Fibroblast of the aortic adventitia (primary cell): ENCODE measurements at places on chromosomes 5 and 9. TPM values are rescaled to one million over a fixed set of nuclear protein-coding genes. Genes with fewer than 3 reads are reported as not detected.

DNA sequence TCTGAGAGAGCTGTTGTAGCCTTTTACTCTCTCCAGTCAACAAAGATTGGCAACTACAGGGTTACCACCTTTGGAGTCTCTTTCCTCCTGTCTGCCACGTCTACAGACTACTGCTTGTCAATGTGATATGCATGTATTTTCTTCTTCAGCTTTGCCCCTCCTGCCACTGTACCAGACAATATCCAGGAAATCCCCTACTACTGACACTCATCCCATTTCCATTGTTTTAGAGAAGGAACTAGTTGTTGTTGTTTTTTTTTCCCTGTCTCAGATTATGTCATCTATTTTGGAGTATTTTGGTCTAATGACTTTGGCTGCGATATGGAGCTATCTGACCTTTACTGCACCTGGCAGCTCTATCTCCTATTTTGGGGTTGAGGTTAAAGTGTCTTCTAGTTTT, 50.1 kb upstream of the MACIR start:
- no peak for DNase-seq

DNA sequence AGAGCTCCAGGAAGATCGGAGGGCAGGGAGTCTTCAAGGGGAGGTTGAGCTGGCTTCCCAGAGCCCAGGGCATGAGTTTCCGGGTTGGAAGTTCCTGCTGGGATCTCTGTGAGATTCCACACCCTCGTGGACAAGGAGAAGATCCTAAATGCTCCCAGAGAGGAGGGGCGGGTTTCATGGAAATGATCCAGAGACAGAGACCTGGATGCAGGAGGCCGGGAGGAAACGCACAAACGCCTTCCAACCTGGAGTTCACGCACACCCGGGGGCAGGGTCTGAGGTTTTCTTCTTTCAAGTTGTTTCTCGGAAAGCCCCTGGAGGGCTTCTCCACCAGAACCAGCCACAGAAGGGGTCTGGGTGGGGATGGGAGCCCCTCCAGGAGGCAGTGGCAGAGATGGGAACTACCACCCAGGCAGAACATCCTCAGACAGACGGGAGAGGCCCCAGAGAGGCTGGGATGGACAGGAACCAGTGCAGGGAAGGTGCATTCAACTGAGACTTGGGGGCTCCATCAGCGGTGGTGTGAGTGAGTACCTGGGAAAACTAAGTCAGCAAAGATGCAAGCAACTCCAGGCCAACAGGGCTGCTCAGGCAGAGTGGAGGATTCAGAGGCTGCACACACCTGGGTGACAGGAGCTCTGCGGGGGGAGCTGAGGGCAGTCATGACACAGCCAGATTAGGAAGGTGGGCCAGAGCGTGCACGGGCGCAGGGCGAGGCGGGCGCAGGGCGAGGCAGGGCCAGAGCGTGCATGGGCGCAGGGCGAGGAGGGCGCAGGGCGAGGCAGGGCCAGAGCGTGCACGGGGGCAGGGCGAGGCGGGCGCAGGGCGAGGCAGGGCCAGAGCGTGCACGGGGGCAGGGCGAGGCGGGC, 52.1 kb upstream of the EXOC3 start:
- no peak for DNase-seq

DNA sequence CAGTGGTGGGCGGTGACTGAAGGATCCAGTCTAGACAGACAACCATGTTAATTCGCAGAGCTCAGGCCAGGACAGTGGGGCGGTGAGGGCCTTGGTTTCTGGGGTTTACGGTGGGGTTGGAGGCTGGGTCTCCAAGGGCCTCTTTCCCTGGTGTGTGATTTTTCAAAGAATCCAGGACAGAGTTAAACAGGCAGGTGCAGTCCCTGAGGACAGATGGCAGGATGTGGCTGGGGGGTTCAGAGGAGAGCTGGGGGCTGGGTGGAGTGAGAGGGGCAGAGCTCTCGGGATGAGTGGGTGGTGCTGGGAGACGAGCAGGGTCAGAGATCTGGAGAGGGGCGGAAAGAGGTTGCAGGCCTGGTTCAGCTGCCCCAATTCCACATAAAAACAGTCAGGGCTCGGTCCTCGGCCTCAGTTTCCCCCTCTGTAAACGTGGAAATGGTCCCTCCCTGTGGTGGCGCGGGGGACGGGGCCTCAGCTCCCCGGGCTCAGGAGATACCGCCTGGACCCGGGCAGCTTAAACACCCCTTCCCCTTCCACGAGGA, 145.9 kb downstream of the GAPVD1 start:
- no peak for DNase-seq

- DNase-seq = peak; percentile 27
Measured at GRCh38 chr5:154593796-154594195, 115.8 kb upstream of the HAND1 start.

DNA sequence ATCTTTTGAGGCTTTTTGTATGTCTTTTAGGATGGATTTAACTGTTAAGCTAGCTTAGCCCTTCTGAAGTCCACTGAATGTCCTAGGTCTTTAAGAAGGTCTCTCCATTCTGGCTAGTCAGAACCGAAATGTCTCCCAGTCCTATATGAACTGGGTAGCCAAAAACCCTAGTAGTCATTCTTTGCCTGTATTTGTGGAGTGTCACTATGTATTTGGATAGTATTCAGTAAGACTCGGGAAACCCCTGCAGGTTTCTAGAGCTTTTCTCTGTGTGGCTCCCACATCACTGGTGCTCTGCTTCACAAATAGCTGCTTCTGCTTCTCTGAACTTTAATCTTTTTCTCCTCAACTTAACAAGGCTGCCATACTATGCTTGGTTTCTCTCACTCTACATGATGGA, 68.0 kb downstream of the RIC1 start:
- DNase-seq = no peak

DNA sequence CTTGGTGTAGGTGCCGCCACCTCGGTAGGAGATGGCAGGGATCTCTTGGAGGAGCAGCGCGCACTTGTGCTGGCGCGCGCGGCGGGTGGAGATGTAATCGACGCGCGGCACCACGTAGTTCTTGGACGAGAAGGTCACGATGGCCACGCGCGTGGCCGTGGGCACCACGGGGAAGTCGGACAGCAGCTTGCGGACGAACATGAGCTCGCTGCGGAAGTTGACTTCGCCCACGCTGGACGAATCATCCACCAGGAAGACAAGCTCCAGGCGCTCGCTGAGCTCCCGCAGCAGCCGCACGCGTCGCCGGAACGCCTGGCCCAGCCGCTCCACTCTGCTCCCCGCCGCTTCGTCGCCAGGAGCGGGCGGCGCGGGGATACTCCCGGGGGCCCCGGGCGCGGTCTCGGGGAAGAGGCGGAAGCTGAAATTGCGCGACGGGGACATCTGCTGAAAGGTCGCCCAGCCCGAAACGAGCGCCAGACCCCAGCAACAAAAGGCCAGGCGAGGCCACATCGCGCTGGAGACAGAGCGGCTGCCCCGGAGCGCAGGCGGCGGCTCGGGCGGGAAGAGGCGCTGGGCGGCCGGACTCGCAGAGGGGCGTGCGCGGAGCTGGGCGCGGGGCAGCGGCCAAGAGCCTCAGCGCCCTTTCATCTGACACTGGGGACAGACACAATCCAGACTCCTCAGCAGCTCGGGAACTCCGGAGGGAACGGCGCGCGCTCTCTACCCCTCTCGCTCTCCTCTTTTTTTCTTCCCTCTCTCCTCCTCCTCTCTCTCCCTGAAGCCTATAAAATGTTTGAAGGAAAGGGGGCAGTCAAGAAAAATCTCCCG, at the start of gene SVEP1:
SVEP1 (minus strand) TSS at position 708 of the 828 bp plus-strand sequence; CDS start at position 510, 198 bp downstream.
- peak; percentile 69 for DNase-seq

DNA sequence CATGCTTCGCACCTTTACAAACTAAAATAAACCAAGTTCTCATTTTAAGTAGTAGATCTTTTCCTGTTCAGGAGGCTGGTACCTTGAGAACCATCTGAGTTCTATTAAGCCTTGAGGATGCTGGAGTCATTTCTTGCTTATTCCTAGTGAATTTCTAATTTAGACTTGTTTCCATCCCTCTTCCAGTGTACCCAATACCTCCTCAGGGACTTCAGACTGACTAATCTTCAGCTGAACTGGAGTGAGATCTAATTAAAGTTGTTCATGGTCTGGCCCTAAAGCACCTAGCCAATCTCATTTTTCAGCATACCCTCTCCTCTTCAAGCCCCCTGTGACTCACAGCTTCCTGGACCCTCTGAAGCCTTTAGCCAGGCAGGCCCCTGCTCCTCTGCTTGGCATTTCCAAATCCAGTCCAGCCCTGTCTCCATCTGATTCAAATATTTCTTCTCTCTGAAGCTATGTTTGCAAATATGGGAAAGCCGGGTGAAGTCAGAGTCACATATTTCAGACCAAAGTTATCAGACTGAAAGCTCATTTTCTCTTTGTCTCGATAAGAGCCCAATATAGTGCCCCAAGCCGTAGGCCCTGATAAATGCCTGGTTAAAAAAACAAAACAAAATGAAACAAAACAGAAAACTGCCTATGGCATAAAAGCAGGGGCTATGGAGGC, 19.4 kb upstream of the TNFSF15 start:
- peak; percentile 9 for DNase-seq

- DNase-seq = no peak
Measured at GRCh38 chr9:91320299-91320698, 41.4 kb downstream of the AUH start.

- no peak for DNase-seq
Measured at GRCh38 chr5:8184455-8185063, 315.6 kb downstream of the MTRR start.

DNA sequence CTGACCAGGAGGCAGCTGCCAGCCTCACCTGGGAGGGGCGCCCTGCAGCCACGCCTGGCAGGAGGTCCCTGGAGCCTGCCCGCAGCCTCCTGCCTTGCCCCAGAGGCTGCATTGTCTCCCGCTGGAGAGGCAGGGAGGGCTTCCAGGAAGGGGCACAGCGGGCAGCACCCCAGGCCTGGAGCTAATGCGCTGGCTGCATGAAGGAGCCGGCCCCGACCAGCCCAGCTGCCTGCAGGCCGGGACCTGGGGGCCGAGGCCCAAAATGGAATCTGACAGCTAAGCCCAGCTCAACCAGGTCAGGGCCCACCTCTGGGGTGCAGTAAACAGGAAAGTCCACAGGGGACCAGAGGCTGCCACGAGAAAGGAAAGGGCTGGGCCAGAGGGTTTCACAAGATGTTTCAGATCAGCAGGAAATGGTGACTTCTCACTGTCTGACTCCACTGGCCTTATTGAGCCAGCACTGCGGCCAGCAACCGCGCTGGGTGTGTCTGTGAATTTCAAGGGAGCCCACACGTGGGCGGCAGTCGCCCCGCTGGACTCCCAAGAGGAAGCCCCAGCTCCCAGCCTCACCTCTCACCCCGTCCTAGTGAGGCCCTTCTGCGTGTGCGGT, 18.6 kb upstream of the NOTCH1 start:
- DNase-seq = peak; percentile 68

GRCh38 chr9:129945314-129945713, 97.7 kb downstream of the FNBP1 start:
- DNase-seq = no peak

GRCh38 chr5:128355961-128356360, 182.1 kb downstream of the FBN2 start:
- DNase-seq = no peak

DNA sequence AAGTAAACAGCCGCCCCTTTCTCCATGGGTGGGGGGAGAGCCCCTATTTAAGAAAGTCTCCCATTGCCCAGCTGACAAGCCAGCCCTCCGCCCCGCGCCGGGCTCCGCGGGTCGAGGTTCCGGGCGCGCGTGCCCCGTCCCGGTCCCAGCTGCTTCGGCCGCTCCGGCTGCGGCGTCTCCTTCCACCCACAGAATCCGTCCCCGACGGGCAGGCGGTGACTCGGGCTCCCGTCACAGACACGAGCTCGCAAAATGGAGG, 223 bp downstream of the NR3C1 start:
- DNase-seq = no peak

GRCh38 chr9:4317205-4317604, 17.3 kb upstream of the GLIS3 start:
- no peak for DNase-seq

DNA sequence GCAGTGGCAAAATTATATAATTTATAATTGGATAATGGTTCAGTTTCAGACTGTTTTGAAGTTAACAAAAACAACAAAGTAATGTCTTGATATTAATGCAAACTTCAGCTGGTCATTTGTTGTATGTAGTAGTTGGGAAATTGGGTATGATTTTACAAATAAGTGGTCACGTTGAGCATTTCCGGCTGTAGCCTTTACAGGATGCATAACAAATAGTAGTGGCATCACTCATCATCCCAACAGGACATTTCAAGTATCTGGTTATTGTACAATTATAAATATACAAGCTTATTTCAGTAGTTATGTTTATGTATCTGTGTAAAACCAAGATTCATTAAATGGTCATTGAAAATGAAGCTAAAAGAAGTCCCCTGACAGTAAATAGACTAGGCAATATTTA, 72.9 kb downstream of the SMIM15 start:
- no peak for DNase-seq

GRCh38 chr5:172713113-172713808, 57.7 kb downstream of the DUSP1 start:
- DNase-seq = no peak

DNA sequence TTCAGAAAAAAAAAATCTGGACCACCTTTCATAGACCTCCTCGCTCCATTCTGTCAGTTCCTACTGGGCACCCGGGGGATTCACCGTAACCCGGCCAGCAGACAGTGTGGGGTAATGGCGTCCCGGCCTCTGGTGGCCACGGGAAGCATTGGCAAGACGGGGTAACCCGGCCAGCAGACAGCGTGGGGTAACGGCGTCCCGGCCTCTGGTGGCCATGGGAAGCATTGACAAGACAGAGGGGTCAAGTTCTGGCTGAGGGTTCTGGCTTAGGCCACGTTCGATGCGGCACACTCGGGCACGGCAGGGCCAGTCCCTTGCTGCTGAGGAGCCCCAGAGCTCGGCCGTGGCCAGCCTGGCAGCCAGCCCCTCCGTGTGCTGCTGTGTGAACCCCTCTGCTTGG, 116.2 kb upstream of the RAPGEF1 start:
- DNase-seq = no peak

DNA sequence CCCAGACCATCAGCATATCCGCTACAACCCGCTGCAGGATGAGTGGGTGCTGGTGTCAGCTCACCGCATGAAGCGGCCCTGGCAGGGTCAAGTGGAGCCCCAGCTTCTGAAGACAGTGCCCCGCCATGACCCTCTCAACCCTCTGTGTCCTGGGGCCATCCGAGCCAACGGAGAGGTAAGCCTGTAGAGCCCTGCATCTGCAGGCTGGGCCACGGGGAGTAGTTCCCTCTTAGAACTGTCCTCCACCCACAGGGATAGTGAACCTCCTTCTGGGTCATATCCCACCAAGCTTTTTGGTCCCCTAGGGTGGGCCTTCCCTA, 569 bp downstream of the GALT start:
- DNase-seq = no peak

SPINK1 gene
- not detected in 2 replicates for total RNA-seq

GABRA1 gene
- not detected in 2 replicates for total RNA-seq

SPAG8 gene
- total RNA-seq = 0.81 and 3.3 TPM in 2 replicates

ERP44 gene
- total RNA-seq = 8.3 and 19.4 TPM in 2 replicates

CCDC192 gene
- total RNA-seq = not detected in 2 replicates

KCNT1 gene
- total RNA-seq = not detected in 2 replicates

SHISAL2B gene
- not detected in 2 replicates for total RNA-seq

PRDM9 gene
- not detected in 2 replicates for total RNA-seq

IL5 gene
- total RNA-seq = not detected in 2 replicates
